Left renal pelvis (tissue), 4 donors: ENCODE measurements at places on chromosomes 12 and 14.
A peak's percentile ranks its signal among the peaks of the same experiment; 100 is the strongest.

DNA sequence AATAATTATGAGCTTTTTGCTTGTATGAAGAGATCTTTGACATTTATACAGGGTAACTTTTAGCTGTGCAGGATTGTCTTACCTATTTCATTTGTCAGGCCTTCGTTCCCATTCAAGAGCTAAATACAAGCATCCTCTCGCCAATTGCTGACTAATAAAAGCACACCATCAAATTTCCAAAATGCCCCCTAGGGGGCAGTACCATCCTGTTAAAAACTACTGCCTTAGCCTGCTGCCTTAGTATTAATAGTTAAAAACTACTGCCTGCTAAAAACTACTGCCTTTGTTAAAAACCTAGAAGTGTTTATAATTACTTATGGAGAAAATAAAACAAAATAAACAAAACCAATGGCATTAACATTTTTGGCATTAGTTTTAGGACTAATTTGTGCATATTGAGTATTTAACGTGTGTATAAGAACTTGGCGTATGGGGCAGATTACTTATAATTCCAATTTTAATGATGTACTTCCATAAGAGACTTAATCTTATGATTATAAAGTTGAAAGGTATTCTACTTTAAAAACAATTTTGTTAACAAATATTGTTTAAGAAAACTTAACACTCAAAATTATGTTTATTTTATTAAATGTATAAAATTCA, 3.0 kb upstream of the IFI27L2 start:
- DNase-seq: peak; percentile 49

DNA sequence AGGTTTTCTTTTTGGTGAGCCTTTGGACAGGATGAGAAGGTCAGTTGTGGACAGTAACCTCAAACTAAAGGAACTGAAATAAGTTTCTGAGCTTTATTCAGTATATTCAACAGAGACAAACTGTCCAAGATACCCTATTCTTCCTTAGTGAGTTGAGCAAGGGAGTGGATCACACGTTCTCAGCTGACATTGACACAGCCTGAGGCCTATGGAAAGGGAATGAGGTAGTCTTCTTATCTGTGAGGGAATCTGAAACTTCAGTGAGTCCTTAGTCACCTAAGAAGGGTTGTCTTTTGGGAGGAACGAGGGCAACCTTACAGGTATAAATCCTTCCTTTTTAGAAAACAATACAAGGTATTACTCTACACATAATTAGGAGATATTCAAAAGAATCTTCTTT, 5.0 kb upstream of the NUBPL start:
- no peak for DNase-seq

DNA sequence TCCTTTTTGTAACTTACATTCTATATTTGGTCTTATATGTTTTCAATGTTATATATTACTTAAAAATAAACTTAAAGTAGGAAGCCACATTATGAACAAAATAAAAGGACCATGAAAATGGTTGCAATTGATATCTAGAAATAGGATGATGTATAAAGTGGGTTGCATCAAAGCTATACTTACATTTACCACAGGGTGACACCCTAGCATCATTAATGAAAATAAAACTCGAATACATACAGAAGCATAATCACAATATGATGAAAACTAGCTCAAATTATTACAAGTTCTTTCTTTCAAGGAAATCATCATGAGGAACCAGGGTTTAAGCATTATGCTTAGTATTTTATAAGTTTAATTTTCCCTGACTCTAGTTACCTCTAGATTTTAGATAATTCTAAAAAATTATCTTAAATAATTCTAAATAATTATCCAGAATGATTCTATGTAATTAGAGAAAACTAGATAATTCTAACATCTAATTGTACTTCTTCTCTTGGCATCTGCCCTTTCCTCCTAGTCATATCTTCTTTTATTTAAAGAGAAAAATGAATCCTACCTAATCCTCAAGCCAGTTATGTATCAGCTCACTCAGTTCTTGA, 31.2 kb downstream of the TAS2R7 start:
- DNase-seq: peak; percentile 17

DNA sequence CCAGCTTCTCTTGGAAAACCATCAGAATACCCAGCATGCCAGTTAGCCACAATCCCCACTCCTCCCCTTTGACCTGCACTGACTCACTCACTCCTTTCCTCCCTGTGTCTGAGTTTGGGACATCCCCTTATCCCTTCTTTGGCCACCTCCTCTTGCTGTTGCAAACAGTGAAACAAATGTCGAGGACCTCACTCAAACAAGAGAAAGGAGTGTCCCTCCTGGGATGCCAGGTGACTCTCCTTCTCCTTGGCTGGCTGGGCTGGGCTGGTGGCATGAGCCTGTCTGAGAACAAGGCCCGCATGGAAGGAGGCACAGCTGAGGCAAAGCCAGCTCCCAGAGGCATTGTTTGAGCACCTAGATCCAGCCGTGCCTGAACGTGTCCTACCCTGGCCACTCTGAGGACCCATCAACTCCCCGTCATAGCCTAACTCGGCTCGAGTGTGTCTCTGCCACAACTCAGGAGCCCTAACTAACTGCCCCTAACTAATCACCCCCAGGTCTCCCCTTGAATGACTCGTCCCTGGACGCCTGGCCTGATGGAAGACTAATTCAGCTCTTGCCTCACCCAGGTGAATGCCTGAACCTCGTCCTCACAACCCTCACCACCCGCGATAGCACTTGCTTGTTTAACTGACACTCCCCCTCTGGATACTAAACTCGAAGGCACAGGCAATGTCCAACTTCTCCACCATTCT, 43.0 kb downstream of the NCOR2 start:
- no peak for DNase-seq

DNA sequence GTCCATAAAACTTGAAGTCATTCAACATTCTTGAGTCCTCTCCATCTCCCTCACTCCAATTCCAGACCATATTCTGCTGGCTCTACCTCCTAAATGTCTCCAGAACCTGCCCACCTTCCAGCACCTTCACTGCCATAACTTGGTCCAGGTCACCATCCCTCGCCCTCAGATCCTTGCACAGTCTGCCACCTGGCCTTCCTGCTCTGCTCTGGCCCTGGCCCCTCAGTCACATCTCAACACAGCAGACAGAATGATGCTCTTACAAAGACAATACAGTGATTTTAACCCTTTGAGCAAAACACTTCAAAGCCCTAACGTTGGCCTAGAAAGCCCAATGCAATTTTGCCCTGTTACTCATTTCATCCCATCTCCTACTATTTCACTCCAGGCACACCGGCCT, 81.8 kb upstream of the PDZRN4 start:
- DNase-seq: no peak

- no peak for DNase-seq
Observed at GRCh38 chr12:121430833-121431415, 31.0 kb downstream of the RNF34 start.

GRCh38 chr12:1994429-1995143, 9.7 kb downstream of the DCP1B start:
- no peak for DNase-seq

GRCh38 chr14:36518031-36518585, 1.9 kb downstream of the NKX2-1 start:
- DNase-seq: no peak

GRCh38 chr12:103387385-103387784, 108.4 kb downstream of the C12orf42 start:
- DNase-seq: no peak

- DNase-seq: no peak
Observed at GRCh38 chr12:96314723-96315122, 85.5 kb downstream of the CDK17 start.

GRCh38 chr14:52871606-52872005, 79.2 kb downstream of the FERMT2 start:
- DNase-seq: no peak
